ENCODE measurements at places on chromosomes 5 and 9.

DNA sequence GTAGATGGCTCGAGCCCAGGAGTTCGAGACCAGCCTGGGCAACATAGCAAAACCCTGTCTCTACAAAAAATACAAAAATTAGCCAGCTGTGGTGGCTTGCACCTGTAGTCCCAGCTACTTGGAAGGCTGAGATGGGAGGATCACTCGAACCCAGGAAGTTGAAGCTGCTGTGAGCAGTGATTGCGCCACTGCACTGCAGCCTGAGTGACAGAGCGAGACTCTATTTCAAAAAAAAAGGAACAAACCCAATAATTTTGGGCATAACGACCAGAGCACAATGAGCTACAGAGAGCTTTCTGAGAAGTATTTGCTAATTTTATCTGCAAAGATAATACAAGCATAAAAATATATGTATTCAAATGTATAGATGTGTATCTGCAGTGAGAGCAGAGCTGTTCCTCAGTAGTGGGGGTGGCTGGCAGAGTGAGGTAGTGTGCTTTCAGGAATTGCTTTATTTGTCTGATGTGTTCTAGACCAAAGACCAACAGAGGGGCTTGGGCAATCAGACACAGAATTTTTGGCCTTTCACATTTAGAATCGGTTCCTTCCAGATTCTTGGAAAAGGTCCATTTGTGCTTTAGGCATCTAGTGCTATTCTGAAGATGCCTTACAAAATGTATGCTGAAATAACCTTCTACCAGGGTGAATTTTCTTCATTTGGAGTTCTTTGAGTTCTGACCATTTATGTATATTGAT is 5.2 kb downstream of the DOCK8 start:
- no peak for DNase-seq

GRCh38 chr9:12874395-12874794 is 99.6 kb downstream of the LURAP1L start:
- no peak for DNase-seq

GRCh38 chr5:124172389-124173003 is 573.9 kb downstream of the ZNF608 start:
- DNase-seq = no peak

GRCh38 chr5:146902471-146902870 is 23.9 kb upstream of the PPP2R2B start:
- no peak for DNase-seq

DNA sequence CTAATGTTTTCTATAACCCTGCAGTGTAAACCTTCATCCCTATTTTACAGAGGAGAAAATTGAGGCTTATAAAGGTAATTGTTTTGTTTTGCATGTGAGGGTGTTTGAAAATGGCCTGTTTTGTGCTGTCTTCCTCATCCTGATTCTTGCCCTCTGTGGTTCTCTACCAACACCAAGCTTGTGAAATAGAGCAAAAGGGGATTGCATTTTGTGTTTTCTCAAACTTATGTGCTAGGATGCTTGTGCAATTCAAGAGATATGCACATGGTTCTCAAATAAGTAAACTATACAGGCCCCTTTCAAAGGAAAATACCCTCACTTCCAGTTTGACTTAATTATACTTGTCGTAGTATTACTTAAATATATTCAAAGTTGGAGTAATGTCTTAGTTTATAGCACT is 17.2 kb downstream of the PAM start:
- no peak for DNase-seq

GRCh38 chr5:74413403-74414048 is 227.0 kb downstream of the ENC1 start:
- no peak for DNase-seq

DNA sequence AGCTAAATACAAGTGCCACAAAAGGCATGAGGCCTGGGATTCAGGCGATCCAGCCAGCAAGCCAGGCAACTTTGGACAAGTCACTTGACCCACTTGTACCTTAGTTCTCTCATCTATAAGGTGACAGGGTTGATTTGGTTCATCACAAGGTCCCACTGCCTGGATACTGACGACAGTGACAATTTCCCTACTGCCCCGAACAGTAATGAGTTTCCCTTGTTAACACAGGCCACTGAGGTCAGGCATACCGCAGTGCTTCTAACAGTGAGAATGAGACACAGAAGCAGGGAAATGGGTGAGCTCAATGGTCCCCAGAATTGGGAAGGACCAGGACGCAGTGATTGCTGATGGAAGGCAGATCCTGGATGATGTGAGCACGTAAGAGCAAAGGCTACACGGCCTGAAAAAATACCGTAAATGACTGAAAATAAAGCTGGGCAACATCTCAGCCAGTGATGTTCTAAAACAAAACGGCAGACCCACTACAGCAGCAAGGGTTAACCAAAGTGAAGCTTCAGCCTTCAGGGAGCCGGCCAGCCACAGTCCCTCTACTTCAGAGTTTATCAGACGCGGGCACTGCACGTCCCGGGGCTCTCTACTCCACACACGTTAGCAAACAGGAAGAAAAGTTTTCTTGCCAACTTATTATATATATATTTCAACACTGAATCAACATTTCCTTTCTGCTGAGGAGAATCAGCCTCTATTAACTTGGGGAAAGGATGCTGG is 846 bp downstream of the MGAT1 start:
- DNase-seq = no peak

- DNase-seq = no peak
Measured at GRCh38 chr5:180472269-180472668, 21.9 kb upstream of the CNOT6 start.

GRCh38 chr5:151007430-151008209 is 12.8 kb upstream of the GPX3 start:
- DNase-seq = no peak

- DNase-seq = no peak
Measured at GRCh38 chr9:2396622-2397285, 224.8 kb upstream of the VLDLR start.

All from neural crest cell (in vitro differentiated cells).